ENCODE measurements at places on chromosomes 2 and 18.
A peak's percentile ranks its signal among the peaks of the same experiment; 100 is the strongest.

DNA sequence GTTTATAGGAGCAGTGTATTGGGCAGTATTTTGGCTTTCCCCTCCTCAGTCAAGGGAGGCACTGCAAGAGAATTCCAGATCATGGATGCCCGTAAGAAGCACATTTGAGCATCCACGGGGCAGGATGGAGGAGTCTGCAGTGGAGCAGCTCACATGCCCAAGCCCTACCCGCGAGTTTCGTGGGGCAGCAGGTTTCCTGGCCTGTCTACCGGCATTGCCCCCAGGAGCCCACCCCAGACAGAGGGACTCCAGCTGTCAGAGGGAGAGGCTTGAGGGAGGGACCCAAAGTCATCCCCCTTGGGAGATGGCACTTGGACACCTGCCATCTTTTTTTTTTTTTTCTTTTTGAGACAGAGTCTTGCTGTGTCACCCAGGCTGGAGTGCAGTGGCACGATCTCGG lies 31.3 kb downstream of the TMEM177 start:
- no peak for DNase-seq
- H3K4me3 ChIP-seq, result no peak overlapping the region
- no peaks in the 10 kb centered on the region for H3K4me1 ChIP-seq
- no peaks in the 10 kb centered on the region for H3K36me3 ChIP-seq

GRCh38 chr2:215521031-215521430 lies 85.2 kb upstream of the FN1 start:
- H3K4me3 ChIP-seq, result no peak overlapping the region
- peaks cover 4% of the 10 kb centered on the region for H3K4me1 ChIP-seq
- H3K36me3 ChIP-seq, result no peaks in the 10 kb centered on the region
- H3K27me3 ChIP-seq, result no peaks in the 10 kb centered on the region
- H3K27ac ChIP-seq, result no peak overlapping the region

GRCh38 chr18:76528477-76529432 lies 33.7 kb upstream of the ZNF516 start:
- H3K27me3 ChIP-seq, result no peaks in the 10 kb centered on the region
- H3K4me1 ChIP-seq, result peaks cover 11% of the 10 kb centered on the region
- H3K27ac ChIP-seq, result no peak overlapping the region
- H3K36me3 ChIP-seq, result no peaks in the 10 kb centered on the region

- H3K4me1 ChIP-seq, result no peaks in the 10 kb centered on the region
- H3K27ac ChIP-seq, result no peak overlapping the region
- H3K4me3 ChIP-seq, result no peak overlapping the region
Observed at GRCh38 chr2:160812830-160813505, 319.4 kb upstream of the RBMS1 start.

DNA sequence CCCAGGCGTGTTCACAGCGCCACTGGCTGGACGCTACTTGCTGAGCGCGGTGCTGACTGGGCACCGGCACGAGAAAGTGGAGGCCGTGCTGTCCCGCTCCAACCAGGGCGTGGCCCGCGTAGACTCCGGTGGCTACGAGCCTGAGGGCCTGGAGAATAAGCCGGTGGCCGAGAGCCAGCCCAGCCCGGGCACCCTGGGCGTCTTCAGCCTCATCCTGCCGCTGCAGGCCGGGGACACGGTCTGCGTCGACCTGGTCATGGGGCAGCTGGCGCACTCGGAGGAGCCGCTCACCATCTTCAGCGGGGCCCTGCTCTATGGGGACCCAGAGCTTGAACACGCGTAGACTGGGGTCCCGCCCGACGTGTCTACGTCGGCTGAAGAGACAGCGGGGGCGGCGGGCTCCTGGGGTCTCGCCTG lies 891 bp upstream of the KHK start:
- peaks cover 14% of the 10 kb centered on the region for H3K36me3 ChIP-seq
- peak overlapping the region; percentile 87 for H3K27ac ChIP-seq
- no peak for DNase-seq
- peaks cover 61% of the 10 kb centered on the region for H3K4me1 ChIP-seq

DNA sequence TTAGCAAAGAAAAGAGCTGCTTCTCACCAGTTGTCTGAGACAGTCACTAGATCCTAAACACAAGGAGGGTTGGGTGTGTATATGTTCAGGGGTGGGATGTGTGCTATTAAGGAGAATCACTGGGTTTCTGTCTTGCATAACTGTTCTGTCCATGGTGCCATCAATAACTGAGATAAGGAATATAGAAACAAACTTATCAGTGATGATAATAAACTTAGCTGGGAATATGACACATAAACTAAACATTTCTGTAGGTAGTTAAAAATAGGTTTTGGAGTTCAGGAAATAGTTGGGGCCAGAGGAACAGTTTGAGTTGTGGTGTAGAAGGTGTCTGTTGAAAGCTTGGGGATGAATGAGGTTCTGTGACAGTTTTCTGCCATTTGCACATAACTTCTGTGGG lies 17.4 kb downstream of the NAPG start:
- DNase-seq, result no peak
- H3K27me3 ChIP-seq, result no peaks in the 10 kb centered on the region
- peaks cover 31% of the 10 kb centered on the region for H3K4me1 ChIP-seq
- peak overlapping the region; percentile 24 for H3K4me3 ChIP-seq
